ENCODE measurements at places on chromosomes 7 and 10.
A peak's percentile ranks its signal among the peaks of the same experiment; 100 is the strongest.

DNA sequence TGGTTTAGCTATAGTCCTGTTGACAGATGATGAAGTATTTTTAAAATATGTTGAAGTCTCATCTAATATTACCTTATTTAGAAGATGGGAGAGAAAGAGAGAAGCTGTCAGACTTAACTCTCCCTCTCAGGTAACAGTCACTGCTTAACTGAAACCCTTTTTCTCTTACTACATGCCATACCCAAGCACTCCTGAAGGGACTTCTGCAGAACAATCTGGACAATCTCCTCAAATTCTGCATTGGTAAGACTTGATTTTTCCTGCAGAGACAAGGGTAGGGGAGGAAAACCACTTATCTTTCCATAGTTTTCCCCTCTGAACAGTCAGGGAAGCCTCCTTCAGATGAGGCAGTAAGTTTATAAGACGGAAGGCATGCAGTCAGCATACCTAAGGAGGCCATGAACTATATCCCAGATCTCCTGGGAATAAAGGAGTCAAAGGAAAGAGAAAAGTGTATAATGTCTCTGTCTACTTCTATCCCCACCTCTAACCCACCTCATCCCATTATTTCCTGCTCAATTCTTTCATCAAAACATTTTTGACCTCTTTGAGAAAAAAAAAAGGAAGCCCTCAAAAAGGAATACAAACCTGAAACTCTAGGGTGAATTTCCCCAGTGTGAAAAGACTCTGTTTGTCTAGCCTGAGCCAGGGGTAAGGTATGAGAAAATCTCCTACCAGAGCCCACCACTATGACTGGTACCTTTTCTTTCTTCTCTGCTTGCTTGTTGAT lies 9.4 kb downstream of the ZCWPW1 start:
- DNase-seq = no peak

- no peak for DNase-seq
Measured at GRCh38 chr7:67913604-67914003, 917.0 kb downstream of the TYW1 start.

GRCh38 chr10:10642751-10643150 lies 374.9 kb upstream of the CELF2 start:
- no peak for DNase-seq

DNA sequence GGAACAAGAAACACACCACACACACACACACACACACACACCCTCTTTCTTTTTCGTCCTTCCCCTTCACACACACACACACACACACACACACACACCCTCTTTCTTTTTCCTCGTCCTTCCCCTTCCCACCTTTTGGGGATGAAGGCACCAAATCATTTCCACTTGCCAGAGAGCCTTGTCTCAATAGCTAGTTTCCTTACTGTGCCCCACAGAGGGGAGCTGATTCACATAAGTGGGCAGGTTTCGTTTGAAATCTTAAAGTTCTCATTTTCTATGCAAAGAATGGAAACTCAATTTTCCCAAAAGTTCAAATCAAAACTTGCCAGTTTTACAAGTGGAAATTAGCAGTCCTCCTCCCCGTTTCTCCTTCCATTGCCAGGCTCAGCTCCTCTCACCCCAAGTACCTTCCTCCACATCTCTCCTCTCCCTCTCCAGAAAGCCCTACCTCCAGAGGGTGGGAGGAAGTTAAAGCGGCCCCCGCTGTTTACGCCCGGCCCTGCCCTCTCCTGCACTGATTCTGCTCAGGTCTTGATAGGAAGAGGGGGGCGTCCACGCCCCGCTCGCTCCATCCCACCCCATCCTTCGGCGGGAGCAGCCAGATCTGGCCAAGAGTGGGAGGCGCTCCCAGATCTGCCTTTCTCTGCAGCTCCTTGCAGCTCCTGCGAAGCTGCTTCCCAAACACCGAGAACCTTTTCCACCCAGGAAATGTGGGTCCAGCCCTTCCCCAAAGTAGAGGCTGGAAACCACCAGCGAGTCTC lies 1.3 kb downstream of the CTTNBP2 start:
- no peak for DNase-seq

- no peak for DNase-seq
Measured at GRCh38 chr7:158308001-158308400, 279.6 kb downstream of the PTPRN2 start.

DNA sequence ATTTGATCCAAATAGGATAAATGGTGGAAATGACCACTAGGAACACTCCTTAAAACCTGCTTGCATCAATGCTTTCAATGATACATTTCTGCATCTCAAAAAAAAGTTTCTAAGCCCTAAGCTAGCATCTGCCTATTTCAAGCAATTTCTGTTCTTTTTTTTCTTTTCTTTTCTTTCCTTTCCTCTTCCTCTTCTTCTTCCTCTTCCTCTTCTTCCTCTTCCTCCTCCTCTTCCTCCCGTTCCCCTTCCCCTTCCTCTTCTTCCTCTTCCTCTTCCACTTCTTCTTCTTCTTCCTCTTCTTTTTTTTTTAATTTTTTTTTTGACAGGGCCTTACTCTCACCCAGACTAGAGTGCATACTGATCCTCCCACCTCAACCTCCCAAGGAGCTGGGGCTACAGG lies 15.4 kb downstream of the RBM20 start:
- DNase-seq = no peak

DNA sequence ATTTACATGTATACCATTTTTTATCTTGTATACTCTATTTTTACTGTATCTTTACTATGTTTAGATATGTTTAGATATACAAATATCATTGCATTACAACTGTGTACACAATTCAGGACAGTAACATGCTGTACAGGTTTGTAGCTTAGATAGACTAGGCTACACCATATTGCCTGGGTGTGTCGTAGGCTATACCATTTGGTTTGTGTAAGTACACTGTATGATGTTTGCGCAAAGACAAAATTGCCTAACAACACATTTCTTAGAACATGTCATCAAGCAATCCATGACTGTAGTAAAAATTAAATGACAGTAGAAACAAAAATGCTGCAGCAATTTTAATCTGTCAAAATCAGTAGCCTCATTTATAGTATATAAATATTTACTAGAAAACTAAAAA lies 812.2 kb downstream of the GRM8 start:
- no peak for DNase-seq

GRCh38 chr10:29763396-29763795 lies 128.6 kb upstream of the SVIL start:
- DNase-seq = no peak

GRCh38 chr7:84568781-84569180 lies 374.2 kb upstream of the SEMA3A start:
- DNase-seq = no peak

GRCh38 chr7:70063371-70063770 lies 465.1 kb downstream of the AUTS2 start:
- no peak for DNase-seq

DNA sequence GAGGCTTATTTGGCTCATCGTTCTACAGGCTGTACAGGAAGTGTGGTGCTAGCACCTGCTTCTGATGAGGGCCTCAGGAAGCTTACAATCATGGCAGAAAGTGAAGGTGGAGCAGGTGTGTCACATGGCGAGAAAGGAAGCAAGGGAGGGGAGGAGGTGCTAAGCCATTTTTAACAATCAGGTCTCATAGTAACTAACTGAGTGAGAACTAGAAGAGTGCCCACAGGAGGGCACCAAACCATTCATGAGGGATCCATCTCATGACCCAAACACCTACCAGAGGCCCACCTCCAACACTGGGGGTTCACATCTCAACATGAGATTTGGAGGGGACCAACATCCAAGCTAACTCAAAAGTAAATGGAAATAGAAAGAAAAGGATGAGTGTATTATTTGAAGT lies 78.1 kb downstream of the CXCL12 start:
- DNase-seq = no peak

- DNase-seq = no peak
Measured at GRCh38 chr10:34696423-34696822, 118.7 kb downstream of the PARD3 start.

DNA sequence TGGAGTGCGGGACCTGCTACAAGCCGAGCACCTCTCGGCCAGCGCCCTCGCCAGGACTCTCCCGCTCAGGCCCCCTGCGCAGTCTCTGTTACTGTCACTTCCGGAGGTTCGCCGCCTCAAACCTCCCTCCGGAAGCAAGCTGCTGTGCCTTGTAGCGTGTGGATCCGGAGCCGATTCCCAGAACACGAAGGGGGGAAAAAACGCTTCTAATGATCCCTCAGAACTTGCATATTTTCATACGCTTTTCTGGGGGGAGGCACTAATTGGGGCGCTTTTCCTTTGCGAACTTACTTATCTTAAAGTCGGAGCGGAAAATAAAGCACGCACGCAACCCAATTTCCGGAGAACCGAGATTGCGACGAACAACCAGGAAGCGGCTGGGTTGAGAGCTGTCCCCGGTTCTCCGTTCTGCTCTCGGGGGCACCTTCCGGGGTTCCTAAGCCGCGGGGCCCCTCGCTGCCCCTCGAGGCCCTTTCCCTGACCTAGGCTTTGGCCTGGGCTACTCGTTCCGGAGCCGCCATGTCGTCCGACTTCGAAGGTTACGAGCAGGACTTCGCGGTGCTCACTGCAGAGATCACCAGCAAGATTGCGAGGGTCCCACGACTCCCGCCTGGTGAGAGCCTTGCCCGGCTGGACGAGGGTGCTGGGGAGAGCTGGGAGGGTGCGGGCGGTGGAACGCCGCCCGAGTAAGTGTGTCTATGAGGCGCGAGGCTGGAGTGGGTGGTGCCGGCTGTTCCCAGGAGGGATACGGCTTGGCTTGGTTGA lies at the start of the genes VTI1A and ZDHHC6:
Gene VTI1A, plus strand, starts transcription at position 361 of the 765 bp plus-strand sequence. Its CDS starts 159 bp downstream, at position 520.
Gene ZDHHC6, minus strand, starts transcription at position 60 of the 765 bp plus-strand sequence. CDS start 1,478 bp downstream, outside the sequence.
- DNase-seq = peak; percentile 64

DNA sequence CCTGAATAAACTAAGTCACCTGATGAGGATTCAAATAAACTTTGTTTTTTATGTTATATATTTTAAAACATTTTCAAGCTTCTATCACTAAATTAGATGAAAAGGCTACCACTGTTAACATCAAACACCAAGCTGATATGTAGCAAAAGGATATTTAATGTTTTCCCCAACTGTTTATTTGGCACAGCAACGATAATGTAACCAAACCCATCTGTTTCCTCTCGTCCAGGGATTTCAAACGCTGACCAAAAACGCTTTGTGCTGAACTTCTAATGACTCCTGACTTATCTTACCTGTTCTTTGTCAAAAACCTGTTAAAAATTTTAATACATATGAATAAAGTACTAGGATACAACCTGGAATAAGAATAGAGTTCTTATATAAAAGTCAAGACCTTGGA lies 30.5 kb downstream of the DCLRE1A start:
- no peak for DNase-seq

GRCh38 chr10:84360637-84361365 lies 32.4 kb downstream of the CCSER2 start:
- no peak for DNase-seq

DNA sequence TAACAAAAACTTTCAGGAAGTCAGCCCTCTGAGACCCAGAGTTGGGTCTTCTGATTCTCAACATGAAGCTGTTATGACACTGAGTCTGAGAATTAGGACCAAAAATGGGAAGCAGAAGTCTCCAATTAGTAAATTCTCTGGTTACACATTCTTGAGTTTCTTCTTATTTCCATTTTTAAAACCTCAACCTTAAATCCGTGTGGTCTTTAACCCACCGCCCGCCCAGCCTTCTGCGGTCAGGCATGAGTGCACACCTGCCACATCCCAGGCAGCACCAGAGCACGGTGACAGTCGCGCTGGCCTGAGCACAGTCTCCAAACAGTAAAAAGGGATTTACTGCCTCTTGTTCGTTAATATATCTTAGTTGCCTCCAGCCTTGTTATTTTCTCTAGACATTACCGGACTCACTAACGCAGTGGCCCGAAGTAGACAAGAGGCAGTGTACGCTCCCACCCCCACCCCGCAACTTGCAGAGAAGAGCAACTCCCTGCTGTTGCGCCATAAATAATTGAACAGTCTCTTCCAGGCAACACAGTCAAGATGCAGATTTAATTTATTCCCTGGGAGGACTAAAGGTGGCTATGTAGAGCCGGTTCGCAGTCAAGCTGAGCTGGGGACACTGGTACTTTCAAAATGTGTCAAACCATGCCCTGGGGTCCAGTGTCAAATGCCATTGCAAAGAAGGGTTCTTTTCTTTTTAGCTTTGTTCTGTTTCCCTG lies 147.0 kb upstream of the CELF2 start:
- no peak for DNase-seq

- no peak for DNase-seq
Measured at GRCh38 chr7:106071356-106071998, 40.6 kb downstream of the SYPL1 start.

DNA sequence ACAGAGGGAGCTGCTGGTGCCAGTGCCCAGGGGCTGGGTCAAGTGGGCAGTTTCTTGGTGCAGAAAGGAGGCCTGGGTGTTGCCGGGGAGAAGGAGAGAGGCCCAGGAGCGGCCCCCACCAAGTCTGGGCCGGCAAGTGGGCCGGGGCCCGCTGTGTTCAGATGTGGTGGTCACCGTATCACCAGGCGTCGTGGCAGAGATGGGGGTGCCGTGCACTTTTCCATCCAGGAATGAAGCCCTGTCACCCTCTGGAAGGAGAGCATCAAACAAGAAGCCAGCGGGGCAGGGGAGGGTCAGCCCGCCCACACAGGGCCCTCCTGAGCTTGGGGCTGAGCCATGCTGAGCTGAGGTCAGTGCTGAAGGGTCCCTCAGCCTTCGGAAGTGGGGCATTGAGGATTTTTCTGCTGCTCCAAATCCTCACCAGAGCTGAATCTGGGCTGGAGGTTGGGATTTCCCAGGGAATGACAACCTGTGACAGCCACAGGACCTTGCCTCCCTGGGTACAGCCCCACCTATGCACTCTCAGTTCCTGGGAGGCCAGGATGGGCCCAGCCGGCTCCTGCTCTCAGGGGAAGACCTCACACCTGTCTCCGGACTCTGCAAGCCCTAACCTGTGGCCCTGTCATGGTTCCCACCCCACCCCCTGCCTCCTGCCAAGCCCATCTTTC lies 27.9 kb upstream of the INPP5A start:
- DNase-seq = no peak

Measured in stimulated activated CD8-positive, alpha-beta memory T cell treated with anti-CD3 and anti-CD28 coated beads, Interleukin-15, amount 100 ng/mL, for 24 hours (primary cell).